ENCODE measurements at places on chromosomes 16 and 17.

GRCh38 chr16:82070656-82071369 lies 35.8 kb downstream of the HSD17B2 start:
- no peak for DNase-seq

- no peak for DNase-seq
Observed at GRCh38 chr17:51184124-51184523, 17.9 kb downstream of the NME2 start.

GRCh38 chr16:84739349-84740124 lies 39.7 kb downstream of the USP10 start:
- DNase-seq: no peak

DNA sequence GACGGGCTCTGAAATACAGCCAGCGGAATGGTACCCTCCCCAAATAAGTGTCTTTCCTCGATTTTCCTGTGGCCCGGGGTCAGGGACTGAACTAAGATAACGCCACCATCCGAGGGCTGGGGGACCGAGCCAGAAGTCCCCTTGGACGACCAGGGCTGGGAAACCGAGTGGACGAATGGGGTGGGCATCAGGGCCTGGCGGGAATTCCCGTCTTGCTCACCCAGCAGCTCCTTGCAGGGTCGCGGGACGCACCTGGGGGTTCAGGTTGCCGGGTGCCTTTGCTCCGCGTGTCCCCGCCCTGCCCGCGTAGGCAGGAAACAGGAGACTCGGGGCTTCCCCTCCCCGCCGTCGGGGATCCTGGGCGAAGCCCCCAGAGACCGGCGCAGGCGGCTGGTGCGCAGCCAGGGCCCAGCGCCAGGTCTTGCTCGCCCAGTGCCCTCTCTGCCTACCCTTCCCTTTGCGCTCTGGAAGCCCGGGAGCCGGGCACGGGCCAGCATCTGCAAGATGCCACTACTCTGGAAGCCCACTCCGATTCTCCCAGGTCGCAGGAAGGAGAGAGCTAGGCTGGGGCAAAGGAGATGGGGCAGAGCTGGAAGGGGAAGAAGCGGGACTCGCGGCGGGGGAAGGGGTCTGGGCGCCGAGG lies 665 bp upstream of the GRIN2C start:
- DNase-seq: no peak

DNA sequence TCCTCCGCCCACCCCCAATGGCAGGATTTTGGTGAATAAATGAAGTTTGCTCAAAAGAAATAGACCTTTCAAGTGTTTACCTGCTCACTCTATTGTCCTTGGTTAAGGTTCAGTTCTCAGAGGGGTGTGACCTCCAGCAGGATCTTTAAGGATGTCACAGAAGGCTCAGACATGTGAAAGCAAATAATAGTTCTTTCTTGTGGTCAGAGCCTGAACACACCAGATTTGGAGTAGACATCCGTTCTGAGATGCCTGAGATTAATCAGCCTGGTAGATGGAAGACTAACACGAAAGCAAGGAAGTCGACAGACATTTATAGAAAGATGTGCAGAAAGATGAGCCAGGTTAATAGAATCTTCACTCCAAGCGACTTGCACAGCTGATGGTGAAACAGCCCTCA lies 557.9 kb upstream of the CDH11 start:
- no peak for DNase-seq

GRCh38 chr17:17699491-17699890 lies 18.2 kb downstream of the RAI1 start:
- DNase-seq: no peak

DNA sequence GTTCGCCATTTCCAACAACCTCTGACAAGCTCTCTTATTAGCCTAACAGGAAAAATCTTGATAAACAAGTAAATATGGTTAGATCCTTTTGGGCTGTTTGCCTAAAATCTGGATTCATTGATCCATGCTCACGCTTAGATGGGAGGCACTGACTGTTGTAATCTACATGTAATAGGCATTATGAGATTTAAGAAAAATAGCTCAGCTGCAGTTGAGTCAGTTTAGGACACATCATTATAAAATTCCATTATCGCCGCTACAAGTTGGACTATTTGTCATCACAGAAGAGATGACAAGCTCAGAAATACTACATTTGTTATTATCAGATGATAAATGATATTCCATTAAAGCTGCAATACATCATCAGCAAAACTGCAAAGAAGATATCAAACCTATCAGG lies 524.0 kb downstream of the TOX3 start:
- DNase-seq: no peak

GRCh38 chr17:76614912-76615617 lies 28.5 kb downstream of the ST6GALNAC1 start:
- no peak for DNase-seq

- DNase-seq: no peak
Observed at GRCh38 chr16:54677308-54677950, 253.2 kb upstream of the IRX5 start.

DNA sequence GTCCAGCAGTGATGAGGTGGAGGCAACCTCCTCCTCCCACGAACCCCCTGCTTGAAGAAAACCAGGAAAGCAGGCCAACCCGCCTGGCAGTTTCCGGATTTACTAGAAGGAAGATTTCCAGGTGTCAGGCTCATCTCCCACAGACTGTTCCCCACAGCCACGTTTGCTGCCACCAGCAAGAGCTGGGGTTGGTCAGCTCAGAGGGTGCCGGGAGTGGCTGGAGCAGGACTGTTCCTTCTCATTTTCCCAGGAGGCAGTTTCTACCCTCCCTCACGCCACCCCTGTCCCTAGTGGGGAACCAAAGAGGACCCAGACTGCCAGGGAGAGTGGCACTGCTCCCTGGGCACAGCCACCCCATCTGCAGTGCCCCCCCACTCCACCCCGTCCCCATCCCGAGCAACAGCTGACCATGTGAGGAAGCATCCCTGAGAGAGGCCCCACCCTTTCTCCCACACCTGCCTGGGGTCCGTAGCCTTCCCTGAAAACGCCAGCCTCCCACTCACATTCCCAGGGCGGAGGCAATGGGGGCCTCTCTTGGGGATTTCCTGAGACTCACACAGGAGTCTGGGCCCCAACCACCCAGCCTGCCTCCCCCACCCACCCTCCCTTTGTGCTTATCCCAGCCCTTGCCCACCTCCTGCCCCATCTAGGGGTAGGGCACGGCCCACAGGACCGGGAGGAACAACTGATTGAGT lies 5.9 kb downstream of the KRT17 start:
- DNase-seq: no peak

GRCh38 chr16:89265647-89266046 lies 48.1 kb downstream of the ZNF778 start:
- DNase-seq: no peak
